Breast epithelium (tissue), 4 donors: ENCODE measurements at places on chromosomes 5 and 9. TPM values are rescaled to one million over a fixed set of nuclear protein-coding genes. Genes with fewer than 3 reads are reported as not detected.

DNA sequence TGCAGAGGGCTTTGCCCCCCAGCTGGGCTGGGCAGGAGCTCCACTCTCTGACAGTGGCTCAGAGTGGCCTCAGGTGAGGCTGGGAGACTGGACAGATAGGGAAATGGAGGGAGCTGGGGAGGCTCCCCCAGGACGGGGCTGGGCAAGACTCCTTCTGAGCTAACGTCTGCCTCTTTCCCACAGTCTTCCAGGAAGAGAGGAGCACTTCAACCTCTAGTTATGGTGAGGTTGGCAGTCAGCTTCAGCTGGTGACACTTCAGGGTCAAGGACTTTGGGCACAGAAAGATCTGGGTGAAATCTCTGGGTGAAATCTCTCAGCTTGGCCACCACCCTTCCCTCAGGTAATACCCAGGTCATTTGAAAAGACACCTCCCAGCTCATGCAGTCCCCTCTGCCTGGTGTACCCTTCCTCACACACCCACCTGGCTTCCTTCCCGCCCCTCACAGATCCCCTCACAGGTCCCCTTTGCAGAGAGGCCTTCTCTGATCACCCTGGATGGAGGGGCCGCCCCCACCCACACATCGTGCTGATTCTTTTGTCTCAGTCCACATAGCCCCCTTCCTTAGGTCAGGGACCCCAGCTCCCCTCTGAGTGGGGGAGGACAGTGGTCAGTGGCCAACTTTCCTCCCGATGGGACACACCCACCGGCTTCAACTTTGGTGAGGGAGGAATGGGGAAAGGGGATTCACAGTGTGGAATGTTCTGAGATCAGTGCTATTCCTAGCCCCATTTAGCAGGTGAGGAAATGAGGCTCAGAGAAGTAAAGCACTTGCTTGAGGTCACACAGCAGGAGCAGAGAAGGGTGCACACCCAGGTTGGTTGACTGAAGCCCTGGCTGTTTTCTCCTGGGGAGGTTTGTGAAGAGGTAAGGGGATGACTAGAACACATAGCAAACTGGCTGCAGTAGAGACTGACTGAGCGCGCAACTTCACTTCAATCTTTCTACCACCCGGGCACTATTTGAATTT lies 15.8 kb upstream of the NEURL1B start:
- H3K36me3 ChIP-seq = no peaks in the 10 kb centered on the region
- no peak for DNase-seq

- H3K36me3 ChIP-seq = peaks cover 3% of the 10 kb centered on the region
- no peak overlapping the region for H3K4me3 ChIP-seq
- H3K4me1 ChIP-seq = no peaks in the 10 kb centered on the region
- no peaks in the 10 kb centered on the region for H3K27me3 ChIP-seq
Observed at GRCh38 chr5:66171349-66172344, 27.5 kb downstream of the SREK1 start.

PRR7 gene
- 1.3 TPM for total RNA-seq

- H3K36me3 ChIP-seq = no peaks in the 10 kb centered on the region
- H3K4me1 ChIP-seq = no peaks in the 10 kb centered on the region
- H3K27me3 ChIP-seq = no peaks in the 10 kb centered on the region
Observed at GRCh38 chr5:173217626-173218397, 17.2 kb downstream of the NKX2-5 start.

DNA sequence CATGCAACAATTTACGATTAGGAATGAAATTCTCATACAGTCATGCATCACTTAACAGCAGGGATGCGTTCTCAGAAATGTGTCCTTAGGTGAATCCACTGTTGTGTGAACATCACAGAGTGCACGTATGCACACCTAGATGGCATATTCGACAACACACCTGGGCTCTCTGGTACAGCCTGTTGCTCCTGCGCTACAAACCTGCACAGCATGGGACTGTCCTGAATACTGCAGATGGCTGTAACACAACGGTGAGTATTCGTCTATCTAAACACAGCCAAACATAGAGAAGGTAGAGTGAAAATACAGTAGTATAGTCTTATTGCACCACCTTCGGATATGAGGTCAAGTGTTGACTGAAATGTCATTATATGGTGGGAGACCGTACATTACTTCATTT lies 44.0 kb upstream of the LCP2 start:
- no peak overlapping the region for H3K4me3 ChIP-seq
- no peaks in the 10 kb centered on the region for H3K27me3 ChIP-seq
- no peaks in the 10 kb centered on the region for H3K36me3 ChIP-seq
- H3K27ac ChIP-seq = no peak overlapping the region
- no peaks in the 10 kb centered on the region for H3K4me1 ChIP-seq
